HL-60 (cell line): ENCODE measurements at places on chromosomes 7 and 10.

GRCh38 chr7:80764132-80764531, 125.7 kb downstream of the CD36 start:
- DNase-seq: no peak

GRCh38 chr10:102652170-102652916, 8.1 kb downstream of the TRIM8 start:
- peak; percentile 60 for DNase-seq

DNA sequence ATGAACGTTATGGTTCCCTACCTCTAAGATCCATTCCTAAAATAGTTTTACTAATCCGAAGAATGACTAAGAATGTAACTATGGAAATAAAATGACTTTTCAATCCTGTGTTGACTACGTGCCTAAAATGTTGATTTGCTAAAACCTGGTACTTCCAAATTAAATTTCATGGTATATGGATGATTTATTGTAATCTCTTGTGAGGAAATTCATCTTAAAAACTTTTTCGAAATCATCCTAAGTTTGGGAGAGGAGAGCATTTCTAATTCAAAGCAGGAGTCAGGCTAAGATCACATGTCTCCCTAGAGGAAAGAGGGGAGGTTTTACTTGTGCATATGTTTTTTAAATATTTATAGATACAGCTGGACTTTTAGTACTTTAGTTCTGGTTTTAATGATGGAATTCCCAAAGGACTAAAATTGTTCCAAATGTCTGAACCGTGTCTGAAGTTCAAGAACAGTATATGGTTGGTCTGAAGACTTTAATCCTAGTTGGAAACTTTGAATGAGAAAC, 483.9 kb downstream of the AUTS2 start:
- no peak for DNase-seq

GRCh38 chr10:72334825-72335393, 19.8 kb downstream of the DNAJB12 start:
- DNase-seq: peak; percentile 98

GRCh38 chr10:132308587-132309470, 1.1 kb upstream of the STK32C start:
- no peak for DNase-seq

DNA sequence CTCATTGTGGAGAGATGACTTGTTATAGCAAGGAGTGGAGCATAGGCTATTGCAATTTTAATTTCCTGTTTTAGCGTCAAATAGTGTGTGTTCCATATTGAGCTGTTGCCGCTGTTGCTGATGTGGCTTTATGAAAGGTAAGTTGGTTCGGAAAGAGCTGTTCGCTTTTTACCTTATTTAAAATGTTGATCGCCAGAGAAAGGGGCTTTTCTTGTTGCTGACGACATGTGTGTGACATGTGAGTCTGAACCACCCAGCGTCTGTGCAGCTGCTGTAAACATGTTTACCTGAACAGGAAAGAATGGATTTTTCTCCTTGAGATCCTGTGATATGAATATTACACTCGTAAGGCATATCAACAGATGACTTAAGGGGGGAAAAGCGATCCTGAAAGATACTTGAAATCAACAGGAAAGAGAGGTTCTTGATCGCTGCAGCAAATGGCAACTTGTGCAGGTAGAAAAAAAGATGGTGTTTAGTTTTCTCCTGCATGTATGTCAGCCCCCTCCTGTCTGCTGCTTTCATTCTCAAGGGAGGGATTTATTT, 2.5 kb downstream of the ZEB1 start:
- DNase-seq: no peak

DNA sequence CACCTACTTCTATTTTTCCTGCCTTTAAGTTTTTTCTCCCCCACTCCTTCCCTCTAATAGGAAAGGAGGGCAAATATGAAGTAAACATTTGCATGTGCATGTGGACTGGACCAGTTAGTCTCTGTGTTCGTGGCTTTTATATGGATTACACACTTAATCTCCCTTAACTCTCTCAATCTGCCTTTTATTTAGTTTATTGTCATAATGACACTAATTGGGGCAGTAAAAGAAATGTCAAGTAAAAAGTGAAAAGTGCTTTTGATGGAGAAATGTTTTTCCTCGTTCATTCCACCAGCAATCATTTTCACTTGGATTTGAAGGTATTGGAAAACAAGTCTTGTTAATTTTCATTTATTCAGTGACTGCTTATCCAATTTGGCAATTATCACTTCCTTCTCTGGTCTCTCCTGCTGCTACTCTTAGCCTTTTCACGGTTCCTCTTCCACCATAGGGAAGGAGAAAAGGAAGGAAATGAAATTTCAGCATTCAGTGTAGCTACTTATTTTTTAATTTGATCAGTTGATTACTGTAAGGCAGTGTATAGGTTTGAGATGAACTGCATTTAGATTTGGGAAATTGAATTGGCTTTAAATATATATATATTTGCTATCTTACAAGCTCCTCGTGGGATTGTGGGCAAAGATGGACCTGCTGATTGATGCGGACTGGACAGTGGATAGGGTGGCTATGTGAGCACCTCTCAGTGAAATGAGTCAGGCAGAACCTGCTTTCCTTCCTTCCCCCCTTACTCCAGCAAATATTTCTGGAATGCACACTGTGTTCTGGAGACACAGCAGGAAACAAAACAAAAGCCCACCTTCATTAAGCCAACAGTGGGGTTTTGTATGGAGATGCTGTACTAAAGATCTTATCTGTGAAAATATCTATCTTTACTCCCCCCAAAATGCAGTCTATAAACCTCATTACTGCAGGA, 77.5 kb downstream of the LRRC4 start:
- DNase-seq: peak; percentile 38

- no peak for DNase-seq
Measured at GRCh38 chr7:143436325-143436946, 6.8 kb upstream of the TAS2R60 start.

GRCh38 chr10:1048349-1048731, 579 bp downstream of the IDI1 start:
- no peak for DNase-seq

GRCh38 chr7:123143252-123144006, 56.3 kb downstream of the SLC13A1 start:
- no peak for DNase-seq

GRCh38 chr10:30081182-30081581, 21.8 kb upstream of the JCAD start:
- no peak for DNase-seq

DNA sequence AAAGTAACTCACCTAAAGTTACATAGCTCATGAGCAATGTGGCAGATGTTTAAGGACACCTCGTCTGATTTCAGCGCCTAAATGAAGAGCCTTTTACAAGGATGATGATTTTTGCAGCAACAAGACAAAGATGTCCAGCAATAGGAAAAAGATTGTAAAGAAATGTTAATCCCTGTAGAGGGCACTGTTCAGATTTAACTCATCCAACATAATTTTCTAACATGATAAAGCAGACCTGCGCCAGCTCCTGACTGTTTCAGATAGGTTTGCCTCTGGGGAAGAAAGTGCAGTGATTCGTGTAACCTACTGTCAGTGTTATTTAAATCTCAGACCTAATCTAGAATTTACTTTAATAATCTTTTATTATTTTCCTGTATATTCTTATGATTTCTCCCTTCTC, 595.2 kb downstream of the AUTS2 start:
- DNase-seq: no peak

GRCh38 chr7:463817-464453, 55.7 kb downstream of the PDGFA start:
- no peak for DNase-seq

- no peak for DNase-seq
Measured at GRCh38 chr7:85890244-85890811, 703.5 kb upstream of the SEMA3D start.

DNA sequence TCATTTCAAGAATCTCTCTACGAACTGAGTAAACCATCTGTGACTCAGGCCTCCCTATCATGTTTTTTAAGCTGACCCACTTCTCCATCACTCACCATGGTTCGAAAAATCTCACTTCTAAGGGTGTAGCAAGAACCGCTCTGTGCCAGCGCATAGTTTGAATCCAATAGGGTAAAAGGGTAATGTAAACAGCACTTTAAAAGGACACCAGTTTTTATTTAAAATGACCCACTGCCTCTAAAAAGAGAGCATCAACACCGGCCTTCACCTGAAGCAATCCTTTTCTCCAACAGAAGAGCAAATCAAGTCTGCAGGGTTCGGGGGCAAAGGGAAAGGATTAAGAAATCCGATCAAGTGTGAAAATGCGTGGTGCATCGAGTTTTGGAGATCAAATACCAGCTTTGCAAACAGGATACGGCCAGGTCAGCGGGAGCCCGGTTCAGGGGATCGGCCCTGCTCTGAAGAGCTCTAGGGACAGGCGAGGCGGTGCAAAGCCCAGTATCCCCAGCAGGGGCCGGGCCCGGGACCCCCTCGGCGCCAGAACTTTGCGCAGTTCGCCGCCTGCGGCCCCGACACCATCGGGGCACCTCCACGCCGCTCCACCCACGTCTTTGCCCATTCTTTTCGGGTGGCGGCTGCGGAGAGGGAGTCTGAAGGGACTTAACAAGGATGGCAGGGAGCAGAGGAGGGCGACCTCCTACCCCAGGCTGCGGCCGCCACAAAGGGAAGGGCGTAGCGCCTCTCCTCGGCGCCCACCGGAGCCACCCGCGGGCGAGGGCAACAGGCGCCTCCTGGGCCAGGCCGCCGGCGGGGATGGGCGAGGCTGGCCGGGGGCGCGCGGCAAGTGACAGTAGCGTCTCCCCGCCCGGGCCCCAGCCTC, 842 bp downstream of the NMT2 start:
- DNase-seq: no peak

DNA sequence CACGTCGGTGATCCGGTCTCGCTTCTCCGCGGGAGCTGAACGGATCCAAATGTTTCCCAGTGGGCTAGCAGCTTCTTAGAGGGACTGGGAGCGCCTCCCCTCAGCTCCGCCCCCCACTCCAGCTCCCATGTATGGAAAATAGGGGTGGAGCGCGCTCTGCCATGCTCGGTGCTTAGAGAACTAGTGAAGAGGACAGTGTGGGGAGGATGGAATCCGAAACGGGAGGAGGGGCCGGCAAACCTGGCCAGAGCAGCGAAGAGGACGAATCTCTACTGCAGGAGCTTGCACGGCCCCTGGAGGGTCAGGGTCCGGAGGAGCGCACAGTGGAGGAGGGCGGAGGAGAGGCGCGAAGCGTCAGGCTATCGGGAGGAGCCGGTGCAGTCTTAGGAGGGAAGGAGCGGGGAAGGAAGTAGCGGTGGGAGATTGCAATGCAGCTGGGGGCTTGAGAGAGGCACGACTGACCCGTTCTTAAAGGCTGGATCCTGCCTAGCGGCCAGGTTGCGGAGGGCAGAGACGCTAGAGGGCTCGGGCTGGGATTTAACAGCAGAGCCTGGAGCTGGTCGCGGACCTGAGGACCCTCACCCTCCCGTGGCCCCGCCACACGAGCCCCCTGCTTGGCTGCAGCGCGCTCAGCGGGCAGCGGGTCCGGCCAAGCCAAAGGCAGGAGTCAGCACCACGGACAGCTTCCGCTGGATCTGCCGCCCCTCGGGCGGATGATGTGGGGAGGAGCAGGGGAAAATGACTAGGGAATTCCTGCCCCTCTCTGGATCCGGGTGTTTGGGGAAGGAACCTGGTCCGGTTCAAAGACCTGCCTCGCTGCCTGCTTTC, at the start of gene PRLHR:
PRLHR (minus strand) TSS at position 51 of the 828 bp plus-strand sequence. CDS start 404 bp downstream, outside the sequence.
- no peak for DNase-seq

DNA sequence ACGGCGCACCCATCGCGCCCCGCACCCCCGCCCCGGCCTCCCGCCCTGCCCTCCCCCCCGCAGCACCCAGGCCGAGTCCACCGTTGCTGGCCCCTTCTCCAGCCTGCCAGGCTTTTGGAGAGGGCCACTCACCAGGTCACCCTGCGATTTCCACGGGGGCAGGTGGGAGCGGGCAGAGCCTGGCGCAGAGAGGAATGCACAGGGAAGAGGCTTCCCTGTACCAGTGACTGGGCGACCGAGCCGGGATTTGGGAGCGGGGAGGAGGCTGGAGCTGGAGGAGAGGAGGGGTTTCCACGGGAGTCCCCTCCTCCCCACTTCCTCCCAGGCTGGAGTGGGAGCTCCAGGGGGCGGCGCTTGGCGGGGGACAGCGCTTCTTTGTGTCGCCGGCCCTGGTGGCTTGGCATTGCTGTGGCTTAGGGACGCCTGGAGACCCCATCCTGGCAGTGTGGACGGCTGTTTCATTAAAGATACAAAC, 19.3 kb downstream of the TCAF1 start:
- no peak for DNase-seq

GRCh38 chr7:37117292-37117691, 331.4 kb downstream of the ELMO1 start:
- DNase-seq: no peak

DNA sequence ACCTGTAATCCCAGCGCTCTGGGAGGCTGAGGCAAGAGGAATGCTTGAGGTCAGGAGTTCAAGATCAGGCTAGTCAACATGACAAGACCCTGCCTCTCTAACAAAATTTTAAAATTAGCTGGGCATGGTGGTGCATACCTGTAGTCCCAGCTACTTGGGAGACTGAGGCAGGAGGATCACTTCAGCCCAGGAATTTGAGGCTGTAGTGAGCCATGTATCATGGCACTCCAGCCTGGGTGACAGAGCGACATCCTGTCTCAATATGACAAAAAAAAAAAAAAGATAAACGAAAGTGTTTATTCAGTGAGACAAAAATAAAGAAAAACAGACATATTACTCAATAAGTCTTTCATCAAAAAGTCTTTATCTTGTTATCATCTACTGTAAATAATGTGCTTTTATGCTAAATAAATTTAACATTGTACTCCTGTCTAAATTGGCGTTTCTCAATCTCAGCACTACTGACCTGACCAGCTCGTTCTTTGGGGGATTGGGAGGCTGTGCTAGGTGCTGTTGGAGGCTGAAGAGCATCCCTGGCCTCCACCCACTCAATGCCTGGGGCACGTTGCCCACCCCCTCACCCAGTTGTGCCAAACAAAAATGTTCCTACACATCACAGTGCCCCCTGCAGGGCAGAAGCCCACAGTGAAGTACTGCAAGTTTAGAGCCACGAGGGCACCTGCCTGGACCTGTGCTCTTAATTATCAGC, 57.7 kb downstream of the NCAPG2 start:
- no peak for DNase-seq

DNA sequence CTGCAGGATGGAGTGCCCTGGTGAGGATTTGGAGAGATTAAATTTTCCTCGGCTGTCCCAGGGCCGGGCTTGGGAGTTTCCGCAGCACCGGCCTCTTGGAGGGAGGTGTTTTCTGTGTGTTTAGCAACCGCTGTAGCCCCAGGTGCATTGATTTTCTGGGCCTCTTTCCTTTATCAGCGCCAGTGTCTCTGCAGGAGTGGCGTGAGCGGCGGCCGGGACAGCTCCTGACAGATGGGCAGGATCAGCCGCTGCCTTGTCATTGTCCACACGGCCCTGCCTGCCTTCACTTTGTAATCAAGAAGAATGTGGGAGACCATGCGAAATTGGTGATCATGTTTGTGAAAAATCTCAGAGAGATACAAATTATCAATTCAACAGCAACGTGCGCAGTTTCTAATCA, 32.4 kb downstream of the NKX6-2 start:
- DNase-seq: no peak
